Cardiac fibroblast (primary cell): ENCODE measurements at places on chromosomes 13 and 19.
A peak's percentile ranks its signal among the peaks of the same experiment; 100 is the strongest.

DNA sequence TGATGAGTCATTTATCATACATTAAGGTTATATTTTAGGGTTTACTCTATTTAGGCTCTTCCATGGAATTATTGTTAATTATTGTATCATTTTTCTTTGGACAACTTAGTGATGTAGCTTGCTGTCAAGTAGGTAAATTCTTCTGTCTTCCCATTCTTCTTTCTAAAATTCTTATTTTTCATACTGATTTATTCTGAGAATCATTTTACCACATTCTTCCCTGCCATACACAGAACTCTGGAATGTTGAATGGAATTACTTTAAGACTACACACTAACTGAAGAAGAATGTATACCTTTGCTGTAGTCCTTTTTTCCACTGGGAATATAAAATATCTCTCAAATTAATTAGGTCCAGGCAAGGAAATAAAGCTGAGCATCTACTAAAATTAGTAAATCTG lies 24.5 kb upstream of the SLC7A1 start:
- DNase-seq = no peak

DNA sequence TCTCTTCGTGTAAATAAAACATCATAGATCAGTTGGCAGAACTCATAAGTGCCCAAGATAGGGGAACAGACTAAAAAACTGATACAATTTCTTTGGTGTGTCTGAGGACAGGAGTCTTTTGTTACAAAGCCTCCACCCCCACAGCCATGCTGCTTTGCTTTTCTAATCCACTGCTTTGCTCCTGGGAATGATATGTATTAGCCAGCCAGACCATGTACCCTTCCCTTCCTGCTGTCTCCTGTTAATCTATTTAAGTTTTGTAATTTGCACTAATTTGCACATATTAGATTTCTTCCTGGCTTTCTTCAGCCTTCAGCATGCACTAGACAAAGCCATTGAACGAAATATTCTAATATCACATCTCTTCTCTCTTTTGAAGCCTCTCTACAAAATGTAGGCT lies 130.5 kb downstream of the MAB21L1 start:
- no peak for DNase-seq

- no peak for DNase-seq
Measured at GRCh38 chr13:73416093-73416492, 357.3 kb downstream of the KLF5 start.

DNA sequence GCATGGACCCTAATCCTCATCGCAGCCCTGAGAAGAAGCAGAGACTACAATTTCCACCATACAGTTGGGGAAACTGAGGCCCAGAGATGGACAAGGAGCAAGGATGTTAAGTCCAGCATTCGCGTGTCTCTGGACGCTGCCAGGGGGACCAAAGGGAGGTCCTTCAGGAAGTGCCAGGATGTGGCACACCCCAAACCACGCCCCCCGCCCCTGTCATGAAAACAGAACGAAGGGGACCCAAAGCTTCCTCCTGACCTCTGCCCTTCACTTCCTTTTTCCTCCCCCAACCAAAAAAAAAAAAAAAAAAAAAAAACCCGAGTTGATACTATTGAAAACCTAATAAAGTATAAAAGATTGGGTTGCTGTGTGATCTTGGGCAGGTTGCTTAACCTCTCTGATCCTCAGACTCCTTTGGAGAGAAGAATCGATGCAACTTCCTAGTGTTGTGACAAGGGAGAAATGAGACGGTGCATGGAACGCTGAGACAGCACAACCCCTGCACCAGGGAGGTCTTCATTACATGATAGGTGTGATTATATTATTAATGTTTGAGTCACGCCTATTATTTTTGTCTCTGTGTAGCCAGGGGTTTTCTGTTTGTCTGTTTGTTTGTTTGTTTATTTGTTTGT lies 2.7 kb upstream of the ZBTB7A start:
- no peak for DNase-seq

GRCh38 chr19:14476673-14477401 lies 1.7 kb upstream of the PTGER1 start:
- DNase-seq = peak; percentile 90

GRCh38 chr19:28425046-28425931 lies 787.7 kb downstream of the UQCRFS1 start:
- DNase-seq = peak; percentile 56

- DNase-seq = no peak
Measured at GRCh38 chr19:33706631-33707030, 84.9 kb downstream of the CHST8 start.

DNA sequence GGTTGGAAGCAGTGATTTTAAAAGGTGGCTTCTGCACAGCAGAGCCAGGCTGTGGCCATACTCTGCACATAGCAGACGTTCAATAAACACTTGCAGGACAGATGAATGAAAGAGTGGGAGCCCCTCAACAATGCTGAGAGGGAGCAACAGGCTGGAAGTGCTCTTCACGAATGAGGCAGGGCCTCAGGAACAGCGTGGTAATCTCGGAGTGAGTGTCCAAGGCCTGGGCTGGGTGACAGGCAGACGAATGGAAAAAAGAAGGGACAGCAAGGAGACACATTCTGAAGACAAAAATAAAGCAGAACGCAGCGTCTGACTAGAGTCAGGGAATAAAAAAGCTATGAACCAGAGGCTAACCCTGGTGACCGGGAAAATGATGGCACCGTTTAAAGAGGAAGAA lies 11.1 kb downstream of the GJA3 start:
- no peak for DNase-seq

GRCh38 chr19:38769635-38770211 lies 3.6 kb downstream of the LGALS7 start:
- peak; percentile 87 for DNase-seq

- no peak for DNase-seq
Measured at GRCh38 chr13:74919914-74920313, 562.1 kb downstream of the TBC1D4 start.

GRCh38 chr13:59702269-59702668 lies 461.5 kb downstream of the DIAPH3 start:
- DNase-seq = no peak

DNA sequence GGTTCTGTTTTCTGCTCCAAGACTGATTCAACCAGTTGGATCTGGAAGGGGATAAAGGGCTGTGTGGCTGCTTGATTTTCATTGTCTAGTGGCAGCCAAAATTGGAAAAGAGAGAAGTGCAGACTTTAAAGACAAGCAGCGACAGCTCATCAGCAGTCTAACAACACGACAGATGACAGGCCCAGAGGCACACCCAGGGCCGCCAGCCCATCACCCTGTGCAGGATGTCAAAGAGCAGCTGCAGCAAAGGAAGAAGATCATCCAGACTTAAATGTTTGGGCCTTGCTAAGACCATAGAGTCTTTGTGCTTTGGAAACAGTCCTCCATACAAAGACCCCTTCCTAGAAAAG lies 421.0 kb upstream of the KLF12 start:
- DNase-seq = no peak

GRCh38 chr19:32878988-32879387 lies 9.4 kb upstream of the SLC7A9 start:
- DNase-seq = no peak

GRCh38 chr19:14536926-14537692 lies 7.7 kb downstream of the TECR start:
- DNase-seq = peak; percentile 59

DNA sequence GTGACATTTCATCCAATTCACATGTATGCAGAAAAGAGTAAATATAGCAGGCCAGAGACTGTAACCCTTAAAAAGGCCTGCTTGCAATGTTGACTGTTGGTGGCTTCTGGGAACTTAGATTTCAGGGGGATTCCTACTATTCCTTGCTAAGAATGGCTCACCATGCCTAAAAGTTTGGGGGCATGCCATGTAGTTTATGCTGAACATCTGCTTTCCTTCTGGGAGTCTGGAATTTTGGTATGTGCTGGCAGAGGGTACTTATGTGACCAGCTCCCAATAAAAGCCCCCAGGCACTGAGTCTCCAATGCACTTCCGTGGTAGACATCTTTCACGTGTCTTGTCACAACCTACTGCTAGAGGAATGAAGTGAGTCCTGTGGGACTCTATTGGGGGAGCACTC lies 88.4 kb upstream of the PCDH8 start:
- DNase-seq = no peak

DNA sequence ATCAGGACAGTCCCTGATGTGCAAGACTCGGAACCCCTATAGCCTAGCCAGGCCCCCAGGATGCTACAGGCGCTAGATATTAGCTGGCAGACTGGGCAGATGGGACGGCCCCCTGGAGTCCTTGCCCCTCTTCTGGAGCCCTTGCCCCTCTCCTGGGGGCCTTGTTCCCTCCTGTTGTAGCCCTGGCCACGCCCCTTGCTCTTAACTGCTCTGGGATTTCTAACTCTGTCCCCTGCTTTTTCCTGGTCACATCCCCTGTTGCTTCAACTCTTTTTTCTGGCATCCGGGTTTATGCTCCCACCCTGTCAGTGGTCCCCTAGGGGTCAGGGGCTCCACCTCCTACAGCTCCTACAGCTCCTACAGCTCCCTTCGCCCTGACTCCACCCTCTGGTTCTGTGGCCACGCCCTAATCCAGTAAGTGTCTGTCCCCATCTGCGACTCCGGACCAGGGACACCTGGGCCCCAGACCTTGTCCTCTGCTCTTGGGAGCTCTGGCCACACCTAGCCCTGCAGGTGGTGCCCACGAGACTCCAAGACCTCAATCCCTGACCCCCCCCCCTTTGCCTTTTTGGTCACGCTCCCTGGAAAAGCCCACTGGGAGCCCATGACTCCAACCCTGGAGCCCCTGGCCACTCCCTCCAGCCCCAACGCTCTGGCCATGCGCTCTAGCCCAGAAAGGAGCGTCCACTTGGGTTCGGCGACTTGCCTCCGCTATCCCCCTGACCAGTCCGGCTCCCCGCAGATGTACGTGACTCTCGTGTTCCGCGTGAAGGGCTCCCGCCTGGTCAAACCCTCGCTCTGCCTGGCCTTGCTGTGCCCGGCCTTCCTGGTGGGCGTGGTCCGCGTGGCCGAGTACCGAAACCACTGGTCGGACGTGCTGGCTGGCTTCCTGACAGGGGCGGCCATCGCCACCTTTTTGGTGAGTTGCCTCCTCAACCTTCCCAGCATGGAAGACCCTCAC lies 6.8 kb downstream of the PLPPR2 start:
- DNase-seq = no peak

- no peak for DNase-seq
Measured at GRCh38 chr13:44920013-44920412, 69.3 kb downstream of the NUFIP1 start.

DNA sequence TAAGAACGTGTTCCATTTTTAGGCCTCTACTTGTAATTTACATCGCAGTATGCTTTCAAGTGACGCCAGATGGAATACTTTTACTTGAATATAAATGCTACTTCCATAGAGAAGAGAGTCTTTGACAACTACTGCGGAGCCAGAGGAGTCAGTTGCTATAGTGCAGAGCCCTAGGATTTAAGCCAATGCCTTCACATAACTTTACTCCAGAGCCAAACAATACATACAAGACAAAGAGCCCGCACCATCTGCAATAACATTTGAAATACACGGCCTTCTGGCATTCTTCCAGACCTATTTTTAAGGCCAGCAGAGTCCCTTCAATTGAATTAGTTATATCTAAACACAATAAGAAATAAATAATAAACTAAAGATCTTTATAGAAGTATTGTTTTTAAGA lies 59.4 kb downstream of the XPO4 start:
- peak; percentile 83 for DNase-seq

DNA sequence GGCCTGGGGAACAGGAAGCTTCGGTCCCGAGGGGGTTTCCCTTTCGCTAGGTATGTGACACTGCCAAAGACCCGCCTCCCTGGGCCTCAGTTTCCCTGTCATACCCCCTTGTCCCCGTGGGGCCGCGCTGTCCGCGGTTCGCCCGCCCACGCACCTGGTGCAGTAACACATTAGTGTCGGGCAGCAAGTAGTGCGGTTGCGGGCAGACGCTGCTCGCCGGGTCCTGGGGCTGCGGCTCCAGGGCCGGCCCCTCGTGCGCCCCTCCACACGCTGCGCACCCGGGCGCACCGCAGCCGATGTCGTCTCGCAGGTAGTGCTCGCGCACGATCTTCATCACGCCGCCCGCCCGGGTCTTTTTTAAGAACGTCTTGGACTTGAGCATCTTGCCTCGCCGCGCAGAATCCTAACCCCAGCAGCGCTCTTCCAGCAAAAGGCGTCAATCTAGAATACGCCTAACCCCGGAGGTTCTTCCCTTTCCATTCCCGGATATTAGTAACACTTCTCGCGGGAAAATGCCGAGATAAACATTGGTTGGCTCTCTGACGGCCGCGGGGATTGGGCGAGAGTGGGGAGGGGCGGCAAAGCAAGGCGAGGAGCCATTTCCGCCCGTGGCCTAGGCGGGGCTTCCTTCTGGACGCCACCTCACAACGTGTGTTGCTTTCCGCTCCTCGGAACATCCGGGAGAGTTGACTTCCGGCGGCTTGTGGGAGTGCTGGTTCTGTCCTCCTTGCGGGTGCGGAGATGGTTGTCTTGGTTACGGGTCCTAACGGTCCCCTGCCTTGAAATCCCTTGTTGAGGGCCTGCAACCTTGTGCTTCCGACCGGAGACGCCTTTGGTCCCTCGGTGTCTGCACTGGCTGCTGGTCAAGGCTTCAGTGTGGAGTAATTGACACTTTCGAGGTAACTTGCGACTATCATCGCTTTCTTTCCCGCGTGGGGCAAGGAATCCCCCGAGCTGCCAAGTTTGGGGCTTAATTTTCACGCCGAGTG lies at the start of the genes DIS3 and PIBF1:
Gene DIS3 (minus strand): TSS at position 450 of the 989 bp plus-strand sequence. CDS start 68 bp downstream, at position 382.
Gene PIBF1 (plus strand): TSS at position 683 of the 989 bp plus-strand sequence. CDS start 1,337 bp downstream, outside the sequence.
- peak; percentile 99 for DNase-seq

DNA sequence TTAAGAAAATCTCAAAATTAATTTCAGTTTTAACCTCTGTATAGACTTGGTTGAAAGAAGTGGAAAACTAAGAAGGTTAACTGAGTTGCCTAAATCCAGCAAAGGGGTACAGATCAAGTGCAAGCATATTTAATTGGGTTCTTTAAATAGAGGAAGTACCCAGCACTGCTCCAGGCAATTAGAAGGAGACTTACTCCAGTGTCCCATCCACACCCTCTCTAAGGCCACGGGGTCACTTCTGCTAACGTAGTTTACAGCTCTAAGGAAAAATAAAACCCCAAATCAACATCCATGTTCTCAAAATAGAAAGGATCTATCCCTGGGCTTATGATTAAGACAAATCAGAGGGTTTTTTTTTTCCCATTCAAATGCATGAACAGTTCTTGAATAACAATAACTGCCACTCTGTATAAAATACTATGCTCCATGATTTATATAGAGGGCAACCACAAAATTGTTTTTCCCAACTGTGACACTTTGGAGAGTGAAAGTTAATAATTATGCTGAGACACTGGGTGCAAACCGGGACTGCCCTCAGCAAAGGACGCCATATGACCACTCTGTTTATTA lies 4.6 kb downstream of the FRY start:
- no peak for DNase-seq

DNA sequence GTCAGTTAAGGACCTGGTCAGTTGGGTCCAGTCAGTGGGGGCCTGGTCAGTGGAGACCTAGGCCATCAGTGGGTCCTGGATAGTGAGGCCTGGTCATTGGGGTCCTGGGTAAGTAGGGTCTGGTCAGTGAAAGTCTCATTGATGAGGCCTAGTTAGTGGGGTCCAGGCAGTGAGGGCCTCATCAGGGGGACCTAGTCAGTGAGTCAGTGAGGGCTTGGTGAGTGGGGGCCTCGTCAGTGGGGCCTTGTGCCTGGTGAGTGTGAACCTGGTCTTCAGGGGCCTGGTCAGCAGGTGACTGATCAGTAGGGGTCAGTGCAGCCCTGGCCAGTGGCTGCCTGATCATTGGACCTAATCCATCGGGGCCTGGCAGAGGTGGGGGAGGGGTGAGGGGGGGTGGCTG lies 42.6 kb upstream of the TPM4 start:
- no peak for DNase-seq

- no peak for DNase-seq
Measured at GRCh38 chr13:72745260-72745659, 17.5 kb downstream of the BORA start.
